CD8-positive, alpha-beta T cell (primary cell): ENCODE measurements at places on chromosomes 13 and 19.
A peak's percentile ranks its signal among the peaks of the same experiment; 100 is the strongest.

DNA sequence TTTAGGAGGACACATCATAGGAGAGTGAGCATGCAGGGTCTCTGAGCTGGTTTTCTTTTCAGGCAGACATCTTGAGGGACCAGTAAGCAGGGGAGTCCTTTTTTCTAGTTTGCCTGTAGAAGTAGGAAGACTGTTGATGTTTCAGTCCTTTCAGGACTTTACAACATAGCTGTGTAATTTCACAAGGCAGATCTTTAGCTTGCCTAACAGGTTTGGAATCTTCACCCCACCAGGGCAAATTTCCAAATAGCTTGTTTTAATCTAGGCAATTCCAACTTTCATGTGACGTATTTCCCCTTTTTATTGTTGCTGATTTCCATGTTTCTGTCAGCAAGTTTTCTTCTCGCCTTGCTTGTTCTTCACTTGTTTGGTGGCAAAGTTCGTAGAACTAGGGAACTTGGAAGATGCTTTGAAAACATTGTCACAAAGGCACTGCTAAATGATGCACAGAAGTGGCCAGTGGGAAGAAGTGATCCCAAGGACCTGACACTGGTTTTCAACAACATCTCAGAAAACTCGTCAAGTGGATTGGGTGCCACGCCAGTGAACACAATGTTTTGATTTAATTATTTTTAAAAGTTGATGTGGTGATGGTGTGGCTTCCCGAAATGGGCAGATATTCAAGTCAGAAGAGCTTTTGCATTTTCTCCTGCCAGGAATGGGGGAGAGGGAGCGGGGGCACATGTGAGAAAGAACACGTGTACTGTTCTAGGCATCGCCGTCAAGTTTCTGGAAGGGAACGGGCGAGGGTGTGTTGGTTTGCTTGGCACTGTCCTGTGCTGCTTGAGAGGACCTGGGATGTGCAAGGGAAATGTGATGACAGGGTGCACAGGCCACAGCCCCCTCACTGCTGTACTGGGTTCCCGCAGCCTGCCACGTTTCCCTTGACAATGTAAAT is 418.6 kb downstream of the OXGR1 start:
- no peak for DNase-seq

- DNase-seq: no peak
Observed at GRCh38 chr19:3537101-3537437, 1.9 kb upstream of the TEKTIP1 start.

GRCh38 chr13:20609145-20609544 is 42.2 kb downstream of the IFT88 start:
- no peak for DNase-seq

- DNase-seq: no peak
Observed at GRCh38 chr13:50842990-50843256, 569 bp downstream of the DLEU7 start.

GRCh38 chr13:104823709-104824108 is 1711.8 kb downstream of the EFNB2 start:
- no peak for DNase-seq

DNA sequence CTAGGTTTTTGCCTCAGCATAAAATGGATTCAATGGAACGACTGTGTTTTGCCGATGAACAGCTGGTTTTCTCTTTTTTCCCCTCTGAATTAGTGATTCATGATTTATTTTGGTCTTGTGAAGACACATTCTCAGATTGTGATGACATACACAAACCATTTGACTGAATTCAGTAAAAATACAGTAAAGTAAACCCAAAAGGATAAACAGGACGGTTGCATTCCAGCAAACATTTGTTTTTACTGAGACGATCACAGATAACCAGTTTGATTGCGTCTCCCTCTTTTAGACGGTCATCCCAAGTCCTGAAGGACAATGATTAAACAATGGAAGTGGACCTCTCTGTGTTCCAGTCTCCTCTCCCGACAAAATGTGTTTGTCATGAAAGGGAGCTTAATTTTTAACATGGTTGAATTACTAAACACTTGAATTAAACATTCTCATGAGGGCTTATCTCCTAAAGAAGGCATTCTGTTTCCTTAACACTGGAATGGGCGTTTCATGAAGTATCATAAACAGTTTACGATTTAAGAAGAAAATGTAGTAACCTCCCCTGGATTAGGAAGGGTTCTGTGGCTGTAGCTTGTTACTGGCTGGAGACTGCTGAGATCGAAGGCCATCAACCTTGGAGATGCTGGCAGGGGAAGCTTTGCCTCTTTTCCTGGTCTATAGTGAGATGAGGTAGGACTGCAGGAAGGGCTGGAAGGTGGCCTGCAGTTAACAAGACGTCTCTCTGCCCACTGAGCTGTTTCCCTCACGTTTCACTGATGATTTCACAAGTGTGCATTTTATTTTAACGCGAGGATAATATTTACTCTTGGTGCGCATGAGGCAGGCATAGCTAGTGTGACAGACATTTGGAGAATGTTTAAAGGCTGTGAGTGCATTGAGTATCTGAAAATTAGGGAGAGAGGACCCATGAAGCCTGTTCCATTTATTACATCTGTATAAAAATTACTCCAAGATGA is 457.9 kb downstream of the FGF9 start:
- DNase-seq: no peak

- peak; percentile 34 for DNase-seq
Observed at GRCh38 chr19:55638864-55639359, 1.9 kb upstream of the ZNF580 start.

DNA sequence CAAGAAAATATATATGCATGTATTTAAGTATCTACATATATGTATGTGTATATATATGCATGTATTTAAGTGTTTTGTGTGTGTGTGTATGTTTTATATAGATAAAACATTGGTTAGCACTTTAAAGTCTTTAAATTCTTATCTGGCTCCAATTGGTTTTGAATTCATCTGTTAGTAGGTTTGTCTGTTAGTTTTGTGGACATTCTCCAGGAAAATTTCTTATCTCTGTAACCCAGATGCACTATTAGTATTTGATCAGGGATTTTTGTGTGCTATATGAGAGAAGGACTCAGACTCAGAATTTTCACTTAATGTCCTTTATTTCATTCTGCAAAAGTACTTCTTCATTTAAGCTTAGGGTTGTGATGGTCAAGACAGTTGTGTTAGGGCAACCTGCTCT is 103.1 kb downstream of the ITGBL1 start:
- DNase-seq: no peak

DNA sequence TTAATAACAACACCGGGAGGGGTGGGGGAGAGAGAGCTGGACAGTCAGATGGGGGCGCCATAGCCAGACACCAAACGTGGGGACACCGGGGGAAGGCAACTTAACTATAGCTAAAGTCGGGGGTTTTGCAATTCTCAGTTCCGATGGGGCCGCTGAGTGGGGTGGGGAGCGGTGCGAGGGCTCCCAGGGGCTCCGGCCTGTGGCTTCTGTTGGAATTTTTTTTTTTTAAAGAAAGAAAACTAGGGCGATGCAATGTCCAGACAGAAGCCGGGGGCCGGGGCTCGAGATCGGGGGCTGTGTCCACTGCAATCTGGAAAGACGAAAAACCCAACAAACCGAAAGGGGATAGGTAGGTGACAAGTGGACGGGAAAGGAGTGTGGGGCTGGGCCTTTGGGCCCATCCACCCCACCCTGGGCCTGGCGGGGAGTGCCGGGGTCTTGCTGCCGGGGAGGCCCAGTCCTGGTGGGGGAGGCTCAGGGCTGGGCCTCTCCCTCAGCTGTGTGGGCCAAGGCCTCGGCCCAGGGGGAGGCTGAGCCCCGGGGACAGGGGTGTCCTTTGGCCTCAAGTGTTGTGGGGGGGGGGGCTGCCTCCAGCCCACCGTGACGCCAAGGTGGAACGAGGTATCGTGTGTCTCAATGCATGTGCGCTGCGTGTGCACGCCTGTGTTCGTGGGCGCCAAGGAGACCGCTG is 17.3 kb downstream of the PRKCSH start:
- no peak for DNase-seq

DNA sequence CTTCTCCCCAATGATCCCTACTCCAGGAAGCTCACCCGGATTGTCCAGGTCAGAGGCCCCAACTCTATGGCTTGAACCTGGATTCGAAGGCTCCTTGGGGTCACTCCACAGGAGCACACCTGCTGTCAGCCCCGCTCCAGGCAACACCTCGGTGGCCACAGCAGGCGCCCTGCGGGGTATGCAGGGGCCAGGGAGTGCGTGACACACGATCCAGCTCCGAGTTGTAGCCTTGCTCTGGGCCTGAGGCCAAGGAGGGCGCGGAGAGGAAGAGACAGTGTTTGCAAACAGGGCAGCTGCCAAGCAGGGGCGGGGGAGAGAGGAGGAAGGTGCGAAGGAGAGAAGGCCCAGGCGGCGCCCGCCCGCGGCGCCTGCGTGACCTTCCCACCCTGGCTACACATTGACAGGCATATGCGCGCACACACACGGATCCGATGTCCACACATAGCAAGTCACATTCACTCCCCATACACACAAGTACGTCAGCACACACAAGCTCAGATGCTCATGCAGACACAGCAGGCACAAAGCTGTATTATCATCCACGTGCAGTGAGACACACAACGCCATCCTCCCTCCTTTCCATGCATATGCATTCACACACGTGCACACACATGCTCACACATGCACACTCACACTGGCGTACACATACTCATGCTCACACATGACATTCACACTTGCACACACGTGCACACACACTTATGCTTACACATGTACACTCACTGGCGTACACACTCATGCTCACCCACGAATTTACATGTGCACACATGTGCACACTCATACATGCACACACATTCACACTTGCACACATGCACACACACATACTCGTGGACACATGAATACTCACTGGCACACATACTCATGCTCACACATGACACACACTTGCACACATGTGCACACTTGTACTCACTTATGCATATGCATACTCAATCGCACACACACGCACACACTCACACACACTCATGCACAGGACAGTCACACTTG is 10.4 kb downstream of the SBK2 start:
- DNase-seq: no peak

- no peak for DNase-seq
Observed at GRCh38 chr19:14818588-14818987, 16.4 kb downstream of the OR7A5 start.

DNA sequence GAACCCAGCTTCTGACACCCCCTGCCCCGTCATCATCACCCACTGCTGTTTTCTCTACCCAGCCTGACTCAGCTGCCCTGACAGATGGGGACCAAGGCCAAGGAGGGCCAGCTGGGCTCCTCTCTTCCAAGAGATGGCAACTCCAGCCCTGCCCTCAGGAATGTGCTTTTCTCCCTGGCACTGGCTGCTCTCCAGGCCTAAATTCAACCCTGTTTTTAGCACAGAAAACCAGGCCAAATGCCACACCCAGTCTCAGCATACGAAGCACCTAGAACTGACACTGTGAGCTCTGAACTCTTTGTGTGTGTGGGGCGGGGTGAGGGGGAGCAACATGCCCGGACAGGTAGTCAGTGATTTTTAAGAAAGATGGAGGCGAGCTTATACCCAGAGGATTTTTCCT is 23.4 kb upstream of the IGFL1 start:
- DNase-seq: no peak

GRCh38 chr19:3131168-3131567 is 4.7 kb upstream of the GNA15 start:
- DNase-seq: no peak

GRCh38 chr19:678791-679388 is 2.7 kb downstream of the FSTL3 start:
- peak; percentile 18 for DNase-seq

- no peak for DNase-seq
Observed at GRCh38 chr13:95793781-95794180, 116.8 kb downstream of the DNAJC3 start.

- DNase-seq: no peak
Observed at GRCh38 chr13:112062072-112062567, 4.8 kb upstream of the SOX1 start.

DNA sequence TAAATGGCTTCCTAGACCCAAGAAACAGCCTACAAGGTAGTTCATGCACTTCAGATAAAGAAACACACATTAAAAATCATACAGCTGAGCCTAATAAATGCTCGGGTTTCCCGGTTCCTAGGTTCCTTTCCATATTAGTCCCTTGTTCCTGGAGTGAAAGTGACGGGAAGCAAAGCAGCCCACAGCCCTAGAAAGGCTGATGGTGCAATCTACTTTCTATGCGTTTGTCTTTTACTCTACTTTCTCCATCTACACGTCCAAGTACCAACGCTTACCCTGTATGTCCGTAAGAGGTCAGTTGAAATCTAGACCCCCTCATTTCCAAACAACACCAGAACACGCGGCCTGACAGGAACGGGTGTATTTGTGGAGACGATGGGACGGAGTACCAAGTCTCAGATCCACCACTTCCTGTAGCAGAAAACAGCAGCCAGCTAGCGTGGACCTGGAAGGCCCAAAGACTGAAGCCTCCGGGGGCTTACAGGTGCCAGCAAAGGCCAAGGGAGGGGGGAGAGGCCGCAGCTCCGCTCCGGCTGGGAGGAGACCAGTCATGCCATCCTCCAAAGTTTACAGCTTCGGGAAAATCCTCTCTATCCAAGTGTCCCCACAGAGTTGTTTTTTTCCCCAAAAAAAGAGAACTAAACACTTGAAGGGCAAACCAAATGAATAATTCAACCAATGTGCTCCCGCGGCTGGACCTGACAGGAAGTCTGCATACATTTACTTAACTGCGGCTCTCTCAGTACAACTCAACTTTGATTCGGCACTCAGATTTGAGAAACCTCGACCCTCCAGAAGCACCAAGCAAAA is 34.1 kb downstream of the STK24 start:
- no peak for DNase-seq

DNA sequence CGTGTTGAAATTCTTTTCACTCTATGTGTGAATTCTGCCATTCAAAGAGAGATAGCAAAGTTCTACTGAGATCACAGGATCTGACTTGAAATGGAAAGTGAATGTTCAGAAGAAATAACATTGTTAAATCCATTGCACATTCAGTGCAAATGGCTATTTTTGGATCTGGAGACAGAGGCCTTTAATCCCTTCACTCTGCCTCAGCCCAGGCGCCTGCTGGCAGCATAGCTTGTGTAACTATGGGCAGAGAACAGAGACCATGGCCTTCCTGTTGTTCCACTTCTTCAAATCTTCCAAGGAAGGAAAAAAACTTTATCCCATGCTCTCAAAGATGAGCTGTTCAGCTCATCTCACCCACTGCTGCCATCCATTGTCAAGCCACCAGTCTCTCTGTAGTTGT is 265.4 kb downstream of the LMO7 start:
- no peak for DNase-seq

DNA sequence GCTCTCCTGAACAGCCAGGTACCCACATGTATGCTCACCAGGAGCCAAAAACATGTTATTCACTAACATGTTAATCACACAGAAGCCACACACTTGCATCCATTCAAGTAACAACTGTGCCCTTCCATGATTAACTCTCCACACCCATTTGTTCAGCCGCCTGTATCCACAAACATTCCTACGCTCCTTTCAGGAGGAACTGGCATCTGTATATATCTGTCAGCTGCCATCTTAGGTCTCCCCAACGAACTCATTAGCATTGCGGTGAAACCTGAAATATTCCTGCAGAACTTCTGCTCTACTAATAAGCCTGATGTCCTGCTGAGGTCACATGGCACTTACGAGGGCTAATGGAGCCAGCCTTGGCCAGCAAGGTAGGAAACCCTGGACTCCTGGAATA is 33.0 kb downstream of the OLFM2 start:
- DNase-seq: no peak

- DNase-seq: no peak
Observed at GRCh38 chr13:111659842-111660241, 339.4 kb downstream of the TEX29 start.

- no peak for DNase-seq
Observed at GRCh38 chr13:83221813-83222241, 660.4 kb downstream of the SLITRK1 start.
